ENCODE measurements at places on chromosomes 5 and 9.

GRCh38 chr9:130118841-130119518 is 53.2 kb upstream of the NCS1 start:
- peak; percentile 33 for DNase-seq

- DNase-seq: no peak
Measured at GRCh38 chr5:120512791-120513650, 48.9 kb downstream of the PRR16 start.

GRCh38 chr5:177066224-177066623 is 20.5 kb upstream of the FGFR4 start:
- no peak for DNase-seq

DNA sequence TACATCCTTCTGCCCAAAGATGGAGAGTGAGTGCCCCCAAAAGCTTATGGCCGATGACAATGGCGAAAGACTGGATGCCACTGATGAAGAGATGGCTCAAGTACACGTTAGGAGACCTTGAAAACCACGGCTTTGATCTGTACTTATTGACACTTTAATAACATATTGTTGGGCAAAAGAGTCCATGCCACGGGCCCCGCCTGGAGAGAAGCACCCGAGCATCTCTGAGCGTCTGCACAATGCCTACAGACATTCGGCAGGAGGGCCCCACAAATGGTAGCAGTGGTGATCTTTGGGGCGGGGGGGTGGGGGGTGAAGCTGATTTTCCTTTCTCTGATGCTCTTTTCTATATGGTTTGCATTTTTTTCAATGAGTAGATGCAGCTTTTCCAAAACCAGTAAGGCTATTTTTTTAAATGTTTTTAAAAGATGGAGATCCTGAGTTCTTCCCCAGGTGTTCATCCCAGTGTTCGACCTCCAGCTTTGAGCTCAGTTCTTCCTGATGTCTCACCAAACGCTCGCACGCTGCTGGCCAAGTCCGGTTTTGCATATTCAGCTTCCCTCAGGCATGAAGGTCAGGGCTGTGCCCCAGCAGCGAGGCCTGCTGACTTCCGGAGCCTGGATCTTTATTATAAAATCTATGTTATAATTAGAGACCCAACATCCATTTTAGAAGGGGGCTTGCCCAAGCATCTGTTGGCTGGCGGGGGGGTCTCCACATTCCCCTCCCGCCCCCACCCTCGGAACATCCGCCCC is 34.3 kb upstream of the BARHL1 start:
- no peak for DNase-seq

DNA sequence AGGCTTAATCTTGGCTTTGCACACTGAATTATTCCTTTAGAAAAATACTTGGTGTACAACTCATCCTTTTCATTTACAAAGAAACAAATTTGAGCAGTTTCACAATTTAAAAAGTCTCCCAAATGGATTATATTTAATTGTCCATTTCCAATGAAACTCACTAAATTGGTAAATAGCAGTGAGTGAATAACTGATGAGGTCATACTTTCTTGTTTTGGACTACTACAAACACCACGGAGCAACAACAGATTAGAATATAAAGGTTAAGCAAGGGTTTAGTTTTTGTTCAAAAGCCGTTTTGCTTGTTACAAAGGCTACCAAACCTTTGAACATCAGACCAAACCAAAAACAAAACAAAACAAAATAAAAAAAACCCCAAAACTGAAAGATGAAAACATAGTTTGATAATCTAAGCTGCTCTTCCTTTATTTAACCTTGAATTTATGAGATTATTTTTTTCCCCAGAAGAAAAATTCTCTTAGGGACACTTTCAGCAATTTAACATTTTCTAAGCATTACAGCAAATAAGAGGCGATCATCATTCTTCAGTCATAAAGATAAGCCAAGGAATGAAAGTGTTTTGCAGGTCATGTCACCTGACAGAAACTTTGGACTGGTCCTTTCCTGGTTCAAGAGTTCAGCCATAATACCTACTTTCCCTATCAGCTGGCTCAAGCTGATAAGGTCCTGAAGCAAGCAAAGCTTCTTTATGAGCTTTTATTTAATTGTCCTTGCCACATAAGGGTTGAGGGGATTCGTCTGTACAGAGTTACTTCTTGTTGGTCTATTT is 99.7 kb upstream of the CDKN2B start:
- DNase-seq: peak; percentile 42

- no peak for DNase-seq
Measured at GRCh38 chr5:122718611-122719010, 56.3 kb upstream of the SNX2 start.

DNA sequence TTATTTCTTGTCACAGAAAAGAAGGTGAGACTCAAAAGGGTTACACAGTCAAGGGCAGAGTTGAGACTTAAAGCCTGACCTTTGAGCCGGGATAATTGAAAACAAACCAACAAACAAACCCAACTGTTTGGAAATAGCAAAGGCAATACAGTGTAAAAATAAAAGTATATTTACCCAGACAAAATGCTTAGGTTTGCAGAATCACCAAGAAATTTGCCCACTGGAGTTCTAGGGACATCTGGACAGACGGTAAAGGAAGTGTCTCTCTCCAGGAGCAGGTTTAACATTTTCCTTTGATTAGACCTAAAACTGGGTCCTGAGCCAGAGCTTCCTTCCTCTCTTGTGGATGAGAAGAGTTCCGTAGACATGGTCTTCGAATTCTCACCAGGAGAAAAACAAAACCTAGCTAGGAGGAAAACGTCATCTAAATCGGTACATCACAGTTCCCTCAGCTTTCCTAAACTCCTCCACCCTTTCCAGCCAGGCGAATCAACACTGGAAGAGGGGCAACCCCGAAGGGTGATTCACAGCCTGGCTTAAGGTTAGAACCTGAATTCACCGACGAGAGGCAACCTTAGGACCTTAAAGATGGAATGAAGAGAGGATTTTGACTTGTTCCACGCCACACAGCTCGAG is 673 bp downstream of the CDC25C start:
- DNase-seq: peak; percentile 35

All from fibroblast of mammary gland (primary cell).